ENCODE measurements at places on chromosomes 4 and X.

DNA sequence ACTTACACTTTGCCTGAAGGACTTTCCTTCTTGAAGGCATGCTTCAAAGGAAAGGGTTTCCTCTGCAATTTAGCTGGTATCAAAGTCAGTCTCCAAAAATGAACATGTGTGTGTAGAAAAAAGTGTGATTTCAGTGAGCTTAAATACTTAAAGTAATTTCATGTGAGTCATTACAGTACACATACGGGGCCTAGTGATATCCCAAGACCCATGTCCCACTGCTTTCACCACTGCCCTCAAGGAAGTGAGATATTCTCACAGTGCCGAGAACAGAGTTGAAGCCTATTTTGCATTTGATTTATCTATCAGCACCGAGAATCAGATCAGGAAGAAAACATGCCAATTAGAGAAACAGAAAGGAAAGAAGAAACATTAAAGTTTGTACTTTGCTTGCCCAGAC is 61.0 kb downstream of the CHST7 start:
- peak overlapping the region; percentile 16 for H3K4me3 ChIP-seq
- no peak overlapping the region for H3K27ac ChIP-seq
- no peaks in the 10 kb centered on the region for H3K27me3 ChIP-seq
- H3K36me3 ChIP-seq, result peaks cover 2% of the 10 kb centered on the region

DNA sequence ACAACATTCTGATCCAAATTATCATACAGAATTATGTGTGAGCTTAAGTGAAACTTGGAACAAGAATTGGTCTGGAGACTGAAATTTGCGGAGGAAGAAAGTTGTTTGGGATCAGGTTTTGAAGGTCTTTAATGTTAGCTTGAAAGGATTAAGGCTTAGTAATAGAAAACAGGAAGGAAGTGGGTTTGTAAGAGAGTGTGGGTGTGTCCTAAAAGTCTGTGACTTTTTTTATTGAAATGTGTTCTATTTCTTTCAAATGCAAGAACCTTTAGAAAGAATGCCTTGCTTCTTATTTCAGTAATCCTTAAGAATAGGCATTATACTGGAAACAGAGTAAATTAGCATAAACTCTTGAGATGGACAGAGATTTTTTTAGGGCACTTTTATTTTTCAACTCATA is 198.0 kb downstream of the GALNTL6 start:
- H3K4me3 ChIP-seq, result no peak overlapping the region
- DNase-seq, result no peak
- no peaks in the 10 kb centered on the region for H3K27me3 ChIP-seq
- H3K4me1 ChIP-seq, result no peaks in the 10 kb centered on the region

GRCh38 chrX:109312757-109313156 is 169.1 kb downstream of the GUCY2F start:
- no peaks in the 10 kb centered on the region for H3K4me1 ChIP-seq
- H3K27ac ChIP-seq, result no peak overlapping the region
- no peaks in the 10 kb centered on the region for H3K36me3 ChIP-seq
- no peak overlapping the region for H3K4me3 ChIP-seq
- DNase-seq, result no peak

GRCh38 chrX:119685225-119686066 is 7.5 kb downstream of the SEPTIN6 start:
- H3K27me3 ChIP-seq, result no peaks in the 10 kb centered on the region
- H3K36me3 ChIP-seq, result peaks cover 27% of the 10 kb centered on the region
- peaks cover 32% of the 10 kb centered on the region for H3K4me1 ChIP-seq
- H3K4me3 ChIP-seq, result peak overlapping the region; percentile 97
- H3K27ac ChIP-seq, result peak overlapping the region; percentile 97

- H3K4me1 ChIP-seq, result no peaks in the 10 kb centered on the region
- no peak overlapping the region for H3K4me3 ChIP-seq
- H3K36me3 ChIP-seq, result no peaks in the 10 kb centered on the region
- H3K27ac ChIP-seq, result no peak overlapping the region
- no peaks in the 10 kb centered on the region for H3K27me3 ChIP-seq
These were observed 40.9 kb upstream of the VEGFC start for GRCh38 chr4:176833400-176834175.

DNA sequence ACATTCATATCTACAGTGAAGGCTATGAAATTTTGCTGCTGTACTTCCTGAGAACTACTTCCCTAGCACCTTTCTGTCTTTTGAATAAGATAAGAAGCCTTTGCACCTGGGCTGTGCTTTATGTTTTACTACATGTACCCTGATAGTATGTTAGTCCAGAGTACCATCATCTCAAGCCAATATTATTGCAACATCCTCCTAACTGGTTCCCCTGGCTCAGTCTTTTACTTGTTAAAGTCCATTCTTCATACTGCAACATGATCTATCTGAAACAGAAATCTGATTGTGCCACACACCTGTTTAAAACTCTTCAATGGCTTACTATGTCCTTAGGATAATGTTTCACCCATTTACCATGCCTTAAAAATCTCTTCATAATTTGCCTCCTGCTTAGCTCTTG is 102.3 kb downstream of the AGTR2 start:
- no peaks in the 10 kb centered on the region for H3K36me3 ChIP-seq
- no peaks in the 10 kb centered on the region for H3K4me1 ChIP-seq
- H3K27me3 ChIP-seq, result no peaks in the 10 kb centered on the region
- no peak overlapping the region for H3K27ac ChIP-seq

DNA sequence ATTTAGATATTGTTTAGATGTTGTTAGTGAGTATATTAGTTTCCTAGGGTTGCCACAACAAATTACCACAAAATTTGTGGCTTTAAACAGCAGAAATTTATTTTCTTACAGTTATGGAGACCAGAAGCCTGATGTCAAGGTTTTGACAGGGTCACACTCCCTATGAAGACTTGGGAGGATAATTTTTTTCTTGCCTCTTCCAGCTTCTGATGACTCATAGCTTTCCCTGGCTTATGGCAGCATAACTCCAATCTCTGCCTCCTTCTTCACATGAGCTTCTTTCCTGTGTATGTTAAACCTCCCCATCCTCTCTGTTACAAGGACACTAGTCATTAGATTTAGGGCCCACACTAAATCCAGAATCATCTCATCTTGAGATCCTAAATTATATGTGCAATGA is 20.9 kb upstream of the RAB40A start:
- no peaks in the 10 kb centered on the region for H3K4me1 ChIP-seq
- H3K36me3 ChIP-seq, result peaks cover 2% of the 10 kb centered on the region
- no peak overlapping the region for H3K27ac ChIP-seq
- H3K27me3 ChIP-seq, result peaks cover 8% of the 10 kb centered on the region
- no peak overlapping the region for H3K4me3 ChIP-seq
- DNase-seq, result no peak

DNA sequence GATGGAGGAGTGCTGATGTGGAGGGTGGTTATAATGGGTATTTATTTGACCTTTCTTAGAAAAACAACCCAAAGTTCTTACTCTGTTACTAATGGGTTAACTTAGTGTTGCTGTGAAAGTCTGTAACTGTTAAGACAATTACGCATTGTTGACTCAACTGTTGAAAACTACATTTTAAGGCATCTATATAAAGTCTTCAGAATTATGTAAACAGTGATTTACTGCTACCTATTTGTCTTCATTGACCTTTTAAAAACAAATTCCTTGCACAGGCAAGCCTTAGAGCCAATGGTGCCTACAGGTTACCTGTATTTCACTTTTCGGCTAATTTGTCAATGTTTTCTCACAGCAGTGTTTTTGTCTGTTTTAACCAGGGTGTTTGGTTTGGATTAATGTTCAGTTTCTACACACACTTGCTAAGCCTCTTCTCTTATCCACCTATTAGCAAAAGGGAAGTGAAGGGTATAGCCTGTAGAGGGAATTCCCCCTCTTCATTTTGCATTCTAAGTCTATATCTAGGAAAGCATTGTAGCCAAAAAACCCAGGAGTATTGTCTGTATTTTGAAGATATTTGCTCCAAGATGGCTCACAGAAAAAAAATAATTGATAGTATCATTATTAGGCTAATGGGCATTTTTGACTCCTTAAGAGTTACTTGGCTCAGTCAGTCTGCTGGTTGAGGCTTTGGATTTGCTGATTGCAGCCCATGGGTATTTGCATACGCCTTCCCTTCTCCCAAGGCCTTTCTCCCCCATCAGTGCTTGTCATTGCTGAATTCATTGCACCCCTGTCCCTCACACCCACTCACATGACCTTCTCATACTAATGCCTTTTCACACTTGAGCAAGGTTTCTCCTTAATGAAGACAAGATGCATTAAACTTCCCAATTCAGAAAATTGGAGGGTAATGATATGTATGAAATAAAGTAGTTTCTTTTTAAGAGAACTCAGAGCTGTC is 30.5 kb downstream of the AFF1 start:
- H3K36me3 ChIP-seq, result peaks cover 8% of the 10 kb centered on the region
- no peaks in the 10 kb centered on the region for H3K27me3 ChIP-seq
- H3K4me1 ChIP-seq, result peaks cover under 1% of the 10 kb centered on the region
- no peak overlapping the region for H3K4me3 ChIP-seq

- H3K4me3 ChIP-seq, result no peak overlapping the region
- no peaks in the 10 kb centered on the region for H3K36me3 ChIP-seq
- peak; percentile 39 for DNase-seq
- H3K4me1 ChIP-seq, result peaks cover 6% of the 10 kb centered on the region
- no peaks in the 10 kb centered on the region for H3K27me3 ChIP-seq
- no peak overlapping the region for H3K27ac ChIP-seq
These were observed 118.4 kb downstream of the DTHD1 start for GRCh38 chr4:36399762-36400353.

- H3K4me3 ChIP-seq, result no peak overlapping the region
- H3K27ac ChIP-seq, result no peak overlapping the region
- peaks cover 17% of the 10 kb centered on the region for H3K4me1 ChIP-seq
These were observed 276.0 kb downstream of the FBXW7 start for GRCh38 chr4:152259866-152260265.

DNA sequence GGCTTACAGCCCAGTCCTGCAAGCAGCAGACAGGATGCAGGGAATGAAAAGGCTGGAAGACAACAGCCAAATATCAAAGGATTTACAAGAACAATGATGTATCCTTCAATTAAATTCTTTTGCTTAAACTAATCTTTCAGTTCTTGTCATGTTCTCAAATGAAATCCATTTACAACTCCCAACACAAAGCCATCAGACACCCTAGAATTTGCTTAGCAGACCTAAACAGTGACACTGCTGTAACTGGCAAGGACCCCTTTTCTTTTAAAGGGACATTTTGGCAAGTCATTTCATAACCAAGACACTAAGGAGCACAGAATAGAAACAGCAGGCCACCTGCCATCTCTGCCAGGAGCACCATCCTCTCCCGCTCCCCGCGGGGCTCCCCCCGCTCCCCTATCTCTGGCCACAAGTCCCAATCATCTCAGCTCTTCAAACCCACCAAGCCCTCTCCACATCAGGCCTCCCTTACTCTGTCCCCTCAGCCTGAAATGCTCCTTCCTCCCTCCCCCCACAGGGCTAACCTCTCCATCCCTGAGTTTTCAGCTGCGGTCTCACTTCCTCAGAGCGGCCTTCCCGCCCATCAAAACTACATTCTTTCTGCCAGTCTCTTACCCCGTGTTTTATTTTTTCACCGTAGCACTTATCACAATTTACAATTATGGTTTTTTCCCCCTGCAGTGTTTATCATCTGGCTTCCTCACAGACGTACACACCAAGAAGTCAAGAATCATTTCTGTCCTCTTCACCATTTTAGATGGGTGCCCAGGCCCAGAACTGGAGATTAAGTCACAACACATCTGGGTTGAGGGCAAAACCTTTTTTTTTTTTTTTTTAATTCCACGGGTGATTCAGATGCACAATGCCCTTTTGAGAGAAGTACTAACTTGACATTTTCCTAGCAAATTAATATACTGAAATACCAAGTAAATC is 45.8 kb downstream of the TSPAN5 start:
- peaks cover 50% of the 10 kb centered on the region for H3K4me1 ChIP-seq
- DNase-seq, result no peak
- no peak overlapping the region for H3K27ac ChIP-seq
- peaks cover under 1% of the 10 kb centered on the region for H3K36me3 ChIP-seq

GRCh38 chr4:121299367-121299766 is 81.5 kb downstream of the QRFPR start:
- no peaks in the 10 kb centered on the region for H3K36me3 ChIP-seq
- no peak overlapping the region for H3K27ac ChIP-seq
- H3K4me1 ChIP-seq, result no peaks in the 10 kb centered on the region
- DNase-seq, result no peak
- H3K4me3 ChIP-seq, result no peak overlapping the region

GRCh38 chr4:4881432-4881831 is 22.0 kb downstream of the MSX1 start:
- H3K27ac ChIP-seq, result no peak overlapping the region
- no peak overlapping the region for H3K4me3 ChIP-seq
- H3K27me3 ChIP-seq, result peaks cover 68% of the 10 kb centered on the region
- DNase-seq, result no peak
- no peaks in the 10 kb centered on the region for H3K4me1 ChIP-seq
- no peaks in the 10 kb centered on the region for H3K36me3 ChIP-seq

DNA sequence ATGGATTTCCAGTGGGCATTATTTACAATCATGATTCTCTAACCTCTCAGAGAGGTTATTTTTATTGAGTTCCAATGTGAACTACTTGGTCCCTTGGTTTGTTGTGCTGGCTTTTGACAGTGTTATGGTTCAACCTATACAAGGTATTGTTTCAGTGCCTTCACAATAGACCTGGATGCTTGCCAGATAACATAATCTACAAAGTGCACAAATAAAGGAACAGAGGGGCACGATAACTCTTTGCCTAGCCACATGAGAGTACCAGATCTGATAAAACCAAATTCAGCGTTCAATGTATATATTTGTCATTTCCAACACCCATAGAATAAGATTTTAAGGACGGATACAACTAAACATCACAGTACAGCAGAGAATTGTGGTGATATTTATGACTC is 120.8 kb downstream of the RASL11B start:
- H3K36me3 ChIP-seq, result no peaks in the 10 kb centered on the region
- no peak overlapping the region for H3K27ac ChIP-seq
- DNase-seq, result no peak
- H3K4me3 ChIP-seq, result no peak overlapping the region
- H3K27me3 ChIP-seq, result no peaks in the 10 kb centered on the region
- no peaks in the 10 kb centered on the region for H3K4me1 ChIP-seq

DNA sequence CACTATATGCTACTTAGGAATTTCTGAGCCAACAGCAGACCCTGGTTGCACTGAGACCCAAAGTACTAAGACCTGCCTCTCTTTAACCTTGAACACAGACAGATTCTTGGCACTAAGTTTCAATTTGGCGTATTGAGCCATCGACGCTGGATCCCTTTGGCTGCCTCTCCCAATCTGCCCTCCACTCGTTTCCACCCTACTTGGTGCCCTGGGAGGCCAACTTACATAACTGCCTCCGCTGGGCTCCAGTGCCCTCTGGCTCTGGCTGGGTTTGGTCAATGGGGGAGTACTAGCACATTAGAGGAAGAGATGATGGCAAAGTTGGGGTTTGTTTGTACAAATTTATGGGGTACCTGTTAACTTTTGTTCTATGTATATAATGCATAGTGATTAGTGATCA is 63.5 kb downstream of the TMEM156 start:
- no peaks in the 10 kb centered on the region for H3K27me3 ChIP-seq
- H3K4me1 ChIP-seq, result no peaks in the 10 kb centered on the region
- H3K36me3 ChIP-seq, result peaks cover 34% of the 10 kb centered on the region

GRCh38 chr4:84470204-84470785 is 28.8 kb downstream of the NKX6-1 start:
- no peak overlapping the region for H3K27ac ChIP-seq
- no peak for DNase-seq
- H3K4me3 ChIP-seq, result no peak overlapping the region
- H3K36me3 ChIP-seq, result no peaks in the 10 kb centered on the region
- H3K4me1 ChIP-seq, result no peaks in the 10 kb centered on the region

- peaks cover 76% of the 10 kb centered on the region for H3K27me3 ChIP-seq
- no peak for DNase-seq
- no peak overlapping the region for H3K27ac ChIP-seq
- H3K4me3 ChIP-seq, result no peak overlapping the region
These were observed 44.7 kb downstream of the TMEM150C start for GRCh38 chr4:82517043-82517442.
